ENCODE measurements at places on chromosomes 5 and 9. TPM values are rescaled to one million over a fixed set of nuclear protein-coding genes. Genes with fewer than 3 reads are reported as not detected.

PCDHA12 gene
- total RNA-seq = not detected

DNA sequence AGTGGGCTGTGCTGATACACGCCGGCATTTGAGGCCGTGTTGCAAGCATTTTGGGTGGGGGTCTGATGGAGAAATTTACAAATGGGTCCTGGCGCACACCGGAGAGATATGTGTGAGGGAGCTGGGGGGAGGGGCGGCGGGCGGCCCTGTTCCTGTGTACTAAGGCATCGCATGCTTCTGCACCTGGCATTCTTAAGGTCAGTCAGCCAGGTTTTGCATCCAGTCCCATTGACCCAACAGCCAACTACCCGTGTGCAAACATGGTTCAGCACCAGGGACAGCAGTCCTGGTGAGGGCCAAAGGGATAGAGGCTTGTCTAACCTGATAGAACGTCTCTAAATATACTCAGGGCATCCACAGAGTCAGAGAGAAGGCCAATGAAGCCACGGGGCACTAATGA is 839 bp downstream of the GABRG2 start:
- no peaks in the 10 kb centered on the region for H3K36me3 ChIP-seq
- no peak overlapping the region for H3K4me3 ChIP-seq
- H3K27ac ChIP-seq = no peak overlapping the region
- no peaks in the 10 kb centered on the region for H3K27me3 ChIP-seq
- no peaks in the 10 kb centered on the region for H3K4me1 ChIP-seq
- DNase-seq = no peak

DNA sequence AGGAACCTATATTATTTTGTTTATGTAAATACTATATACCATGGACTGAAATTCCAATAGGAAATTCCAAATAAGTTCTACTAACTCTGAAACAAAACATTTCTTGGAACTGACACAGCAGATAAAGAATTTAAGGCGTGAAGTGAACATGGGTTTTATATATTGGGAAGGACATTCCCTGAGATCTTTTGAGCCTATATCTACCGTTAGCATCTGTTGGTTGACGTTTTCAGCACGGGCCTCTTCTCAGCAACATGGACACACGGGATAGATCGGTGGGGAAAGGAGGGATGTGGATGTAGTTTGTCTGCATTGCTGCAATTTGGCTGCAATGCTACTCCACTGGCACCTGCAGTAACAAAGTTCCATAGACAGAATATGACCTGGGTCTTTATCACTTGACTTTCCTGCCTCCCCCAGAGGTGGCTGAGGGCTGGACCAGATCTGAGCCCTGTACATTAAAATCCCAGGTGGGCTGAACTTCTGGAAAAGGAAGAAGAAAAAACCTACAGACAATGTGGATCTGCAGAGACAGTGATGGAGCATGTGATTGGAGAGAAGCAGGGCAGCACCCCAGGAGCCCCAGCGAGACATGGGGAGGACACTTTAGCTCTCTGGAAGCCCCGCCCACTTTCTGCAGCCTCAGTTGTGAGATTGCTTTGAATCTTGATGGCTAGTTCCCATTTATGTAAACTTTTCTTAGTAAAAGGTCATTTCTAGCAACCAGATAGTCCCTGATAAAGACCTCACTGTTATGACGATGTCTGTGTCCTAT is 91.2 kb upstream of the CPEB4 start:
- peaks cover 7% of the 10 kb centered on the region for H3K4me1 ChIP-seq
- no peaks in the 10 kb centered on the region for H3K27me3 ChIP-seq
- no peak for DNase-seq
- H3K4me3 ChIP-seq = no peak overlapping the region
- H3K36me3 ChIP-seq = no peaks in the 10 kb centered on the region

- H3K36me3 ChIP-seq = no peaks in the 10 kb centered on the region
- no peak overlapping the region for H3K4me3 ChIP-seq
- H3K27ac ChIP-seq = no peak overlapping the region
Measured at GRCh38 chr5:52392321-52392720, 395.4 kb upstream of the ITGA1 start.

- DNase-seq = no peak
- no peak overlapping the region for H3K4me3 ChIP-seq
- H3K4me1 ChIP-seq = 0 out of 2 replicates have a peak, but pooled peaks cover 4% of the 10 kb centered on the region
- peaks cover 2% of the 10 kb centered on the region for H3K27me3 ChIP-seq
Measured at GRCh38 chr9:98805506-98806272, 1.8 kb upstream of the GALNT12 start.

DNA sequence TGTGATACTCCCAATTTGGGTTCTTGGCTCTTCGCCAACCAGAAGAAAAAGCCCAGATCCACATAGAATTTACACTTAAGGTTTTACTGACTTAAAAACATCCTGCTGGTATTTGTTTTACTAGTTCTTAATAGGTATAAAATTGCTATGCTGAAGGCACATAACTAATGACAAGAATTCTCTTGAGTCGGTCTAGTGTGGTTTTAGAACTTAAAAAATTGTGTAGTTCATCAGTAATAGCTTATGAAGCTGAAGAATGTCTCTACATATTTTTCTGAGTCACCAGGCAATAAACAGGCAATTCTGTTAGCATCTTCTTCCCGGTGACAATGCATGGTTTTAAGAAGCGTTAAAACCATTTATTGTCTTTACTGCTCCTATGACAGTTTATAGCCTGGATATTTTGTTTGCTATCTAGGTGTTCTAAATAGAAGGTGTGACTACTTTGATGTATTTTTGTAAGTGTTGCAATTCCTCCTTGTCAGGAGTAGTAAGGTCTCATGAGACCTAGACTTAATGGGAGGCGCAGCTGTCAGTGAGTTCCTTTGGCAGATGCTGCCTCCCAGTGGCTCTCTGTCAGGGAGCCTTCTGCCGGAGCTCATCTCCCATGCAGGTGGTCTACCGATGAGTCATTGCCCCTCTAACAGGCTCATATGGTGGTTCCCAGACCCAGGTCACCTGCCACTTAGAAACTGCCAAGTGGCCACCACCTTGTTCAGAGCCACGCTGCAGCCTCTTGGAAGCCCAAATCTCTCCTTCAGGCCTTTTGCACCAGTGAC is 173.8 kb downstream of the MAST4 start:
- no peaks in the 10 kb centered on the region for H3K36me3 ChIP-seq
- DNase-seq = no peak
- no peaks in the 10 kb centered on the region for H3K27me3 ChIP-seq

- DNase-seq = no peak
- H3K4me1 ChIP-seq = no peaks in the 10 kb centered on the region
- H3K36me3 ChIP-seq = no peaks in the 10 kb centered on the region
- H3K27me3 ChIP-seq = no peaks in the 10 kb centered on the region
Measured at GRCh38 chr9:94697972-94698581, 28.4 kb upstream of the AOPEP start.

- no peak overlapping the region for H3K27ac ChIP-seq
- H3K36me3 ChIP-seq = no peaks in the 10 kb centered on the region
- H3K4me1 ChIP-seq = no peaks in the 10 kb centered on the region
- H3K27me3 ChIP-seq = peaks cover 12% of the 10 kb centered on the region
- no peak overlapping the region for H3K4me3 ChIP-seq
Measured at GRCh38 chr9:21795483-21795882, 7.0 kb upstream of the MTAP start.

DNA sequence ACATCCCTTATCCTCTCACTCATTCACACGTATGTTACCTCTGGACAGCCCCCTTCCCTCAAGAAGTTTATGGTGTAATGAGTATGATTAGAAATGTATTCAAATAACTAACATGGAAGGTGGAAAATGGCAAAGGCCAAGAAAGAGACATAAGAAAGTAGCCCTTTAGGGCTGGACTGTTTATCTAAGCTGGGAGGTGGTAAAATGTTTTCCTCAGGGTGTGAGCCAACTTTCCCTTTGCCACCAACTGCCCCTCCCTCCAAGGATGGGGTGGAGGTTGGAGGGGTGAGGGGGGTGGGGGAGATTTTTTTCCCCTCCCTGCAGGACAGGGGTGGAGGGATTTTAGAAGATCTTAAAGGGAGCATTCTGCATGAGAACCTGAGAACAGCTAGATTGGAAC is 8.2 kb downstream of the SLC45A2 start:
- H3K27ac ChIP-seq = no peak overlapping the region
- H3K36me3 ChIP-seq = no peaks in the 10 kb centered on the region
- DNase-seq = no peak
- no peaks in the 10 kb centered on the region for H3K27me3 ChIP-seq
- H3K4me1 ChIP-seq = peaks cover 17% of the 10 kb centered on the region

- no peaks in the 10 kb centered on the region for H3K4me1 ChIP-seq
- no peaks in the 10 kb centered on the region for H3K27me3 ChIP-seq
- H3K27ac ChIP-seq = no peak overlapping the region
- H3K36me3 ChIP-seq = no peaks in the 10 kb centered on the region
- H3K4me3 ChIP-seq = no peak overlapping the region
- DNase-seq = no peak
Measured at GRCh38 chr5:45601424-45601823, 94.8 kb downstream of the HCN1 start.
